ENCODE measurements at places on chromosomes 4 and X.

DNA sequence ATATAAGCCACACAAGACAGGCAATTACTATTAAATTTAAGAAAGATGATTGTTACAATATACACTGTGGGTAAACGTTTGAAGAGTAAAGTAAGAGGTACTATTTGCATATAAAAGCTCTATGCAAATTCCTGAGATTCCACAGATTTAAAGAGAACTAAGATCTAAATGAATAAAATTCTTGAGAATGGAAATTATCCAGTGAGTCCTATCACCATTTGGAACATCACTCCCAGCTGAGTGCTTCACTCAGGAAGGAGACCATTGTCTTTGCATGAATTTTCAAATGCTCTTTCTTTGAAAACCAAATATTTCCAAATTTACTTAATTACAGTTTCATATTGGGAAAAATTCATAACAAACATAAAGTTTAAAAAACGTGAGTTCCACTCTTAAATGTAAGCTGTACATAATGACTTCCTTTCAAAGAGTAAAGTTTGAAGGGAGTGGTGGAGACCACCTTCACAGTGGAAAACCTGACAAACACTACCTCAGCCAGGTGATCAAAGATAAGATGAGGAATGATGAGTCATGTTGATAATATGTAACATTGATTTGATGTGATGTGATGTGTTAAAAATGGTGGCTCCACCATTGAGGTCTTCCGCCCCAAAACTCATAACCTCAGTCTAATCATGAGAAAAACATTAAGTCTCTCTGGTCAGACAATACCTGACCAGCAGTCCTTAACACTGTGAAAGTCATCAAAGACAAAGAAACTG is 159.9 kb downstream of the BANK1 start:
- DNase-seq, result no peak

DNA sequence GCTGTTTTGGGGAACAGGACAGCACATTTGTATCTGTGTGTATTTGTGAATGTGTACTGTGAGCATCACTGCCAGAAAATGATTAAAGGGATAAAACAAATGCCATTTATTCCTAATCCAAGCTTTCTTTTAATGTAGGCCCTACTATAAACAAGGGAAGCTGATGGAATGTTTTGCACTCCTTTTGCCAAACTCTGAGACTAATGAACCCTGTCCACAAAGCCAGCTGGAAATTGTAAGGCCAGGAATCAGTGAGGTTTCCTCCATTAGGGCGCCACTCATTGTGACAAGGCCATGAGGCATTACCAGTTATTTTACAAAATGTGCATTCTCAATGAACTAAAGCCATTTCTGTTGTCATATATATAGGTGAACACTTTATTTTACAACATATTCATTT is 163.0 kb upstream of the NAP1L5 start:
- DNase-seq, result no peak

DNA sequence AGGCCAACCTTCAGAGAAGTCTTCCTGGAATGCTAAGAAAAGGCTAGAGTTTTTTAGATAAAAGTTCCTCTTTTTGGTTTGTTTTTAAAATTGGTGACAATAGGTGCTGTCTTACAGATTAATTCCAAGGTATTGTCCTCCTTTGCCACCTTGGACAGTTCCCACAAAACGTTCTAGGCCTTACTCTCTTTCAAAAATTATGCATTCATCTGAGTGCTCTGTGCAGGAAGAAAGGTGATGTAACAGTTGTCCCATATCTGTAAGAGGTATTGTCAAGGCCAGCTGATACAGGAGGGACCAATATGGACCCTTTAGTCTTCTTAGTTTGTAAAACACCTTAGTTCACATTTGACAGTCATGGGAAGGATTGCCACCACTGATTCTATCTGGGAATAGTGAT is 15.9 kb upstream of the CXCL5 start:
- DNase-seq, result no peak

DNA sequence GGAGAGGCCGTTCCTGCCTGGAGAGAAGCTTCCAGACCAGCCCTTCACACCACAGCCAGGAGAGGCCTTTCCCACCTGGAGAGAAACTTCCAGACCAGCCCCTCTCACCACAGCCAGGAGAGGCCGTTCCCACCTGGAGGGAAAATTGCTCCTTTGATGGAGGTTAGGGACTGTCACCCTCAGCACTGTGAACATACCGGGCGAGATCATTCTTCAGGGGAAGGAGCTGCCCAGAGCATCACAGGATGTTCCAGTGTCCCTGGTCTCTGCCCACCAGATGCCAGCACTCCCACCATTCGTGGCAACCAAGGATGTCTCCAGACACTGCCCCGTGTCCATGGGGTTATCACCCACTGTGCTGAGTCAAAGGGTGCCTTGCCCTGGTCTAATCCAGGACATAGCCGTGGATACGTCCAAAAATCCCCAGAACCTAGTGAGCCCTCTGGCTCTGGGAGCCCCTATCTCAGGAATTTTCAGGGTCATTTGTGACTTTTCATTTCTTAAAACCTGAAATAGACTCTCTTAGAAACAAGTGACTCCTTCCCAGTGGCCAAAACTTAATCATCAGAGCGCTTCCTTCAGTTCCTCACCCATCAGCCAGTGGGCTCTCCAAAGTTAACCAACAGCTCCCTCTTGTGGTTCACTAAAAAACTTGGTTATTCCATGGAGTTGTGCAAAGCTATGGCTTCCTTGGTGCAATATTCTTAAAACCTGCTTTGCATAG is 80.2 kb downstream of the CRMP1 start:
- peak; percentile 14 for DNase-seq

GRCh38 chr4:54784161-54784671 is 126.5 kb downstream of the KIT start:
- DNase-seq, result no peak

DNA sequence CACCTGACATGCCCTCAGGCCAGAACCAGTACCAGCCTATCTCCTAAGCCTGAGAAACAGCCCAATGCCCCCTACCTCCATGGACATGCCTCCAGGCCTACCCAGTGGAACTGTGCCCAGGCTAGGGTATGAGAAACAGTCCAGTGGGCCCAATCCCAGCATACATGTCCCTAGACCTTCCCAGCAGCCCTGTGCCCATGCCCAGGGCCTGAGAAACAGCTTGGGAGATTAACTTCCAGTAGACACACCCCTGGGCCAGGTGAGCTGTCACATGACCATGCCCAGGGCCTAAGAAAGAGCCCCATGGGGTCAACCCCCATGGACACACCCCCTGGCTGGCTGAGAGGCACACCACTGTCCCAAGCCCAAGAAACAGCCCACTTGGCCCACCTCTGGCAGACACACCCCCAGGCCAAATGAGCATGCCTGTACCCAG is 78.8 kb downstream of the CBR4 start:
- DNase-seq, result no peak

- no peak for DNase-seq
Measured at GRCh38 chr4:110640576-110640975, 17.7 kb upstream of the PITX2 start.

DNA sequence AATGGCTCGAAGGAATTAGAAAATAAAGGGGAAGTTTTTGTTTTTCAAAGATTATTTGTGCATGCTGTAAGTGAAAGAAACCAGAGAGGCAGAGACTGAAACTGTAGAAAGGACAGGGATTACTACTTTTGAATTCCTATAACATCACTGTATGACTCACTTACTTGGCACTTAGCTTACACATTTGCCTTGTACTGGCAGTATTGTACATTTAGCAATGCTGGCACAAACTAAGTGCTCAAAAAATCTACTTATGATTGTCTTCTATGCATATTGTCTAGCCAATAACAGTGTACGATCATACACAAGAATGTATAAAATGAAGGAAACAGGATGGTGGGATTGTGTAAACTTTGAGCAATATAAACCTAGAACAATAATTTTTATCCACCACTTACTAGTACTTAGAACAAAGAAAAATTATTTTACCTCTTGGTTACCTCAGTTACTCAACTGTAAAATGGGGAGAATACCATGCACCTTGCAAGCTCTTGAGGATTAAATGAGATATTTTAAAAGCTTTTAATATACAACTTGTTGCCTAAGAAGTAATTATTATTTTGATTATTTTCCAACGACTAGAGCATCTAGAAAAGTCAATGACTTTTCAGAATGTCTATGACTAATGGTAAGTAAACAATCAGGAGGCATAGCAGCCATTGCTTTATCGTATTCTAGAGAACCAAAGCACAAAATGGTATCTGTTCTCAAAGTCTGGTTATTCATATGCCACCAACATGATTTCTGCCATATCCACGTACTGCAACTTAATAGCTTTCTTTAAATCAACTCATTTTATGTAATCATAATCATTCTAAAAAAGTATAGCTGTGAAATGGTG is 4.7 kb downstream of the FAM120C start:
- no peak for DNase-seq
